Caco-2 (cell line): ENCODE measurements at places on chromosomes 7 and 10.

DNA sequence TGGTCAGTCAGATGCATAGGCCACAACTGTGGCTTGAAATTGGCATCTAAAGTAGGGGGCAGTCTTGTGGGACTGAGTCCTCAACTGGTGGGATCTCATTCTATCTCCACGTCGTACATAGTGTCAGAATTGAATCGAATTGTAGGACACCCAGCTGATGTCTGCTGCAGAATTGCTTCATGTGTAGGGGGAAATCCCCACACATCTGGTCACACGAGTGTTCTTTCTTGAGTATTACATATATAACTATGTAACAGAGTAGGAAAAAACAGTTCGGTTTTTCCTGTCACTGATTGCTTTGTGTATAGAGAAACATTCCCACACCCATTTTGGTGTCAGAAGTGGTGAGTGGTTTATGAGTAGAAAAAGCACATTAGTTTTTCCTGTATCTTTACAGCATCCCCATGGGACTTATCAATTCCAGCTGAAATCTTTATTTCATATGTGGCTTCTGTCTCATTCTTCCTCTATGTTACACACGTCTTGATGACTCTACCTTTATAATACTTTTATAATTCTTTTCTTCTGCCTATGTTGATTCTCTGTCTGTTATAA lies 79.4 kb upstream of the PCGF5 start:
- DNase-seq: no peak

DNA sequence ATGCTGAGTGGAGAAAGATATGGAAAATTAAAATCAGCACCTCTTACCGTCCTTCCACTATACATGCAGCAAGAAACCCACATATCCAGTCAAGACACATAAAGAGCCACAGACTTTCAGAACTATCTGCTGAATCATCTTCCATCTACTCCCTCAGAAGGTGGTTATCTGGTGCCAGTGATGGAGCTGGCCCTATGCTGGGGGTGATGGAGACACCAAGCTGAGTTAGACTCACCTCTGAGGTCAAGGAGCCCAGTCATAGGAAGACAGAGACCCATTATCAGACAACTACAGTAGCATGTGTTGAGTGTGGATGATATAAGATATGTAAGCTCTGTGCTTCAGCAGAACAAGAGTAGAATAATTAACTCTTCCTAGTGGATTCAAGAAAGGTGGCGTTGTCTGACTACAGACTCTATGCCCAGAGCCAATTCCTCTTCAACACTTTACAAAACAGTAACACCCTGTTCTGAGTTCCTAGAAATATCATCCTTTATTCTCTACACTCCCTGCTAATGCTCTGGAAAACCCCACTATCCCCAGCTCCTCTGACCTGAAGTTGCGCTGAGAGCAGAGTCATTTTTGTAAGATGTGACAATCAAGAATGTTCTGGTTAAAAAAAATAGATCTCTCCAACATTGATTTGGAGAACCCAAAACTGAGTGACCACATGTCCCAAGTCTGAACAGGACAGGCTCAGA lies 14.3 kb downstream of the CYP3A5 start:
- DNase-seq: no peak

GRCh38 chr10:30083934-30084333 lies 24.5 kb upstream of the JCAD start:
- no peak for DNase-seq

DNA sequence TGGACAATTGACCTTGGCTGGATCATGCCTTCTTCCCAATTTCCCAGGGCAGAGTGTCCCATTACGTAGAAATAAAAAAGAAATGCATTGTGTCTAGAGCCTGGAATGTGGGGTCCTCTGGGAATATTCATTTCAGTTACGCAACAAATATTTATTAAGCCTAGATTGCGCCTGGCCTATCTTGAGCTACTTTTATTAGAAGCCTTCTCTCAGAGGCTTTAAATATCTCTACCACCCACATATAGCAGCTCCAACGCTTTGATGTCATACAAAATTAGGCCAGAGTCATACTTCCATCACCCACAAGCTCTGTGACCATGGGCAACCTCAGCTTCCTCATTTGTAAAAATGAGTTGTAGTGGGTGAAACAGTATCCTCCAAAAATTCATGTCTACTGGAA lies 24.9 kb upstream of the CARD11 start:
- no peak for DNase-seq

- DNase-seq: peak; percentile 66
These were observed 59.8 kb downstream of the COL13A1 start for GRCh38 chr10:69861251-69862240.

DNA sequence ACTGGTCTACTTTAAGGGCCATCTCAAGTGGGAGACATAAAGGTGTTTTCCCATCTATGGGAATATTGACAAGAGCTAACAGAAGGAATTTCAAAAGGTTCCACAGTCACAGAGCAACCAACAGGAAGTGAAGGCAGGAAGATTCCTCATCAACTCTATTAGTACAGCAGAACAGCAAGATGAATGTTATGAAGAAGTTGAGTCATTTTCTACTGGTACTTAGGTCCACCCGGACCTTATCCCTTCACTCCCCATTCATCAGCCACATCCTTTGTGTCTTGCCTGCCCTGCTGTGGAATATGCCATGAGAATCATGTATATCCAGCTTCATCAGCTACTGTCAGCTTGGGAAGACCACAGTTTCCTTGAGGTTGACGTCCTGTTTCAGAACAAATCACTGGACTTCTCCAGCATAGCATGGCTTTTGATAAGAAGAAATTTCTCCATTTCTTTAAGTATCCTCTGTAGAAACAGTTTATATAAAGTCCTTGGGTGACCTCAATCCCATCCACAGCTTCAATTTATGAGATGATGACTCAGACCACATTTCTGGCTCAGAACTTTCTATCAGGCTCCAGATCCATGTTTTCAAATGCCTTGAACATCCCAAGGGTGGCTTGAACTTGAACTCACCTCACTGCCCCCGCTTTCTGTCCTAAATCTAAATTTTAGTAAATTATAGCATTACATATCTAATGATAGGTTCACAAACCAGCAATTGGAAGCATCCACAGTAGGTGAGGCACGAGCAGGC lies 84.9 kb upstream of the AGK start:
- DNase-seq: no peak
